ENCODE measurements at places on chromosomes 2 and 18.

GRCh38 chr18:70195852-70196434 is 9.5 kb downstream of the RTTN start:
- DNase-seq: no peak
- peaks cover 23% of the 10 kb centered on the region for H3K4me1 ChIP-seq
- no peaks in the 10 kb centered on the region for H3K27me3 ChIP-seq
- no peak overlapping the region for H3K4me3 ChIP-seq
- H3K27ac ChIP-seq: no peak overlapping the region
- H3K36me3 ChIP-seq: peaks cover 67% of the 10 kb centered on the region

GRCh38 chr2:156673981-156674380 is 237.8 kb downstream of the GPD2 start:
- no peak overlapping the region for H3K4me3 ChIP-seq
- H3K27me3 ChIP-seq: no peaks in the 10 kb centered on the region
- H3K4me1 ChIP-seq: no peaks in the 10 kb centered on the region
- H3K36me3 ChIP-seq: no peaks in the 10 kb centered on the region

- H3K27ac ChIP-seq: peak overlapping the region; percentile 45
- H3K4me1 ChIP-seq: peaks cover 3% of the 10 kb centered on the region
- H3K4me3 ChIP-seq: no peak overlapping the region
- peaks cover 12% of the 10 kb centered on the region for H3K27me3 ChIP-seq
- no peak for DNase-seq
- no peaks in the 10 kb centered on the region for H3K36me3 ChIP-seq
Measured at GRCh38 chr2:101395545-101396315, 8.4 kb upstream of the CREG2 start.

- peaks cover 14% of the 10 kb centered on the region for H3K27me3 ChIP-seq
- H3K4me1 ChIP-seq: no peaks in the 10 kb centered on the region
- DNase-seq: no peak
Measured at GRCh38 chr2:233705911-233706506, 6.7 kb upstream of the UGT1A5 start.

GRCh38 chr2:25671622-25672021 is 1.8 kb downstream of the DTNB start:
- H3K27me3 ChIP-seq: peaks cover 14% of the 10 kb centered on the region
- H3K27ac ChIP-seq: peak overlapping the region; percentile 31
- H3K4me3 ChIP-seq: peak overlapping the region; percentile 79
- H3K4me1 ChIP-seq: peaks cover 34% of the 10 kb centered on the region
- no peaks in the 10 kb centered on the region for H3K36me3 ChIP-seq

GRCh38 chr2:212538305-212539071 is at the start of gene ERBB4:
Gene ERBB4 (minus strand): TSS chr2:212538802. CDS start chr2:212538530, 272 bp downstream.
- H3K4me1 ChIP-seq: peaks cover 12% of the 10 kb centered on the region
- H3K4me3 ChIP-seq: peak within 1 kb of the TSS; percentile 37
- peaks cover 75% of the 10 kb centered on the region for H3K27me3 ChIP-seq
- H3K27ac ChIP-seq: no peak within 1 kb of the TSS

DNA sequence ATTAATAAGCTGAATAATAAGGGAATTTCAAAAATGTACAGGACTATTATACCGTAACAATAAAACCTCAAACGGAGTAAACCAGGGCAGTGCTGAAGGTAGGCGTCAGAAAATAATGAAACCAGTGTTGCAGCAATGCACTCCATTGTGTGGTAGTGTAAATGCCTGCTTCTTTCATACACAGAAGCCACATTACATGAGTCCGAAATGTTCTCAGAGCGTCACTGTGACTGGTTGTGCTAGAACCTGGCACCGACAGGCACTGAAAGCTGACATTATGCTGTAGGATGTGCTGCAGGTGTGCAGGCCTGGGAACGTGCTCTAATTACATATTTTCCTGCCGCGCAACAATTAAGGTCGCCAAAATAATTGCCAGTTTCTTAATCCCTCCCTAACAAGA is 53.3 kb downstream of the ZEB2 start:
- H3K27ac ChIP-seq: no peak overlapping the region
- no peak for DNase-seq
- H3K4me3 ChIP-seq: no peak overlapping the region
- H3K36me3 ChIP-seq: peaks cover 45% of the 10 kb centered on the region
- peaks cover 2% of the 10 kb centered on the region for H3K27me3 ChIP-seq

GRCh38 chr18:34085140-34085739 is 139.5 kb downstream of the NOL4 start:
- no peak for DNase-seq
- H3K4me3 ChIP-seq: no peak overlapping the region
- H3K36me3 ChIP-seq: no peaks in the 10 kb centered on the region
- H3K27ac ChIP-seq: no peak overlapping the region
- no peaks in the 10 kb centered on the region for H3K4me1 ChIP-seq

- DNase-seq: no peak
- no peak overlapping the region for H3K27ac ChIP-seq
- H3K36me3 ChIP-seq: no peaks in the 10 kb centered on the region
Measured at GRCh38 chr2:85744055-85744454, 9.7 kb upstream of the ATOH8 start.

DNA sequence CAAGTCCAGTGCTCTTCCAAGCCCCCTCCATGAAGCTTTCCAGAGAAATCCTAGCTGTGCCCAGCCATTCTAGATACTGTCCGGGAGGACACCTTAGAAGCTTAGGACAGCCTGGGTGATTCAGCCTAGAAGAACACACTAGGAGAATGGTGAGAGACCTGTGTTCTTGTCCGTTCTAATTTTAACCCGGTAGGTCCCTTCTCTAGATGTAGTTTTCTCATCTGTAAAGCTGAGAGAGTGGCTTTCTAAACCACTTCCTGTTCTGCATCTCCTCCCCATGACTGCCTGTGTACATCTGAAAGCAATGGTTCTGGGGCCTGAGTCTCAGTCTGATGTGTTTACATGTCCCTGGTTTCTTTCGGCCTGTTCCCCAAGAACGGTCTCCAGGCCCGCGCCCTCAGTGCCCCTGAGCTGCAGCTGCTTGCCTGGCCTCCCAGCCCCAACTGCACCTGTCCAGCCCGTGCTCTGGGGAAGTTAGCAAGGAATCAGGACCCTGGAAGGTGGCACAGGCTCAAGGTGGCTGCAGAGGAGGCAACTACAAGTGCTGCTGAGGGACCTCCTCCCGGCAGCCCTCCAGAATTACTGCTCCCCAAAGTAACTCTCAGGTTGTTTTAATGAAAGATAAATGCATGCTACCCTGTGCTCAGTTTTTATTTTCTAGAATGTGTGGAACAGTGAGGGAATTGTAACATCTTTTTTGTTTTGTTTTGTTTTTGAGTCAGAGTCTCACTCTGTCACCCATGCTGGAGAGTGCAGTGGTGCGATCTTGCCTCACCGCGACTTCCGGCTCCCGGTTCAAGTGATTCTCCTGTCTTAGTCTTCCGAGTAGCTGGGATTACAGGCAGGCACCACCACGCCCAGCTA is 105.9 kb downstream of the LBH start:
- H3K4me1 ChIP-seq: peaks cover 83% of the 10 kb centered on the region
- peak overlapping the region; percentile 41 for H3K4me3 ChIP-seq
- H3K27ac ChIP-seq: peak overlapping the region; percentile 93
- peaks cover 12% of the 10 kb centered on the region for H3K36me3 ChIP-seq

- no peak overlapping the region for H3K4me3 ChIP-seq
- H3K36me3 ChIP-seq: no peaks in the 10 kb centered on the region
- H3K4me1 ChIP-seq: no peaks in the 10 kb centered on the region
- H3K27me3 ChIP-seq: no peaks in the 10 kb centered on the region
- H3K27ac ChIP-seq: no peak overlapping the region
- no peak for DNase-seq
Measured at GRCh38 chr2:10985260-10985659, 73.5 kb downstream of the KCNF1 start.

- H3K4me1 ChIP-seq: no peaks in the 10 kb centered on the region
- H3K27me3 ChIP-seq: no peaks in the 10 kb centered on the region
- no peak overlapping the region for H3K27ac ChIP-seq
- H3K36me3 ChIP-seq: no peaks in the 10 kb centered on the region
Measured at GRCh38 chr18:78685980-78686530, 293.6 kb upstream of the SALL3 start.

- H3K27ac ChIP-seq: no peak overlapping the region
- H3K36me3 ChIP-seq: peaks cover 1% of the 10 kb centered on the region
- no peak for DNase-seq
- peaks cover 2% of the 10 kb centered on the region for H3K27me3 ChIP-seq
Measured at GRCh38 chr2:24362253-24362652, 1.9 kb upstream of the ITSN2 start.

- no peak for DNase-seq
- peaks cover 38% of the 10 kb centered on the region for H3K4me1 ChIP-seq
- no peaks in the 10 kb centered on the region for H3K27me3 ChIP-seq
Measured at GRCh38 chr2:42183775-42184174, 14.6 kb downstream of the EML4 start.

- peaks cover 2% of the 10 kb centered on the region for H3K27me3 ChIP-seq
- H3K27ac ChIP-seq: peak overlapping the region; percentile 14
- DNase-seq: no peak
Measured at GRCh38 chr18:44723411-44723810, 42.7 kb downstream of the SETBP1 start.

- H3K27me3 ChIP-seq: peaks cover 4% of the 10 kb centered on the region
- H3K27ac ChIP-seq: no peak overlapping the region
- no peak overlapping the region for H3K4me3 ChIP-seq
- H3K4me1 ChIP-seq: no peaks in the 10 kb centered on the region
- peaks cover 3% of the 10 kb centered on the region for H3K36me3 ChIP-seq
- no peak for DNase-seq
Measured at GRCh38 chr2:134333646-134334189, 79.8 kb downstream of the MGAT5 start.

DNA sequence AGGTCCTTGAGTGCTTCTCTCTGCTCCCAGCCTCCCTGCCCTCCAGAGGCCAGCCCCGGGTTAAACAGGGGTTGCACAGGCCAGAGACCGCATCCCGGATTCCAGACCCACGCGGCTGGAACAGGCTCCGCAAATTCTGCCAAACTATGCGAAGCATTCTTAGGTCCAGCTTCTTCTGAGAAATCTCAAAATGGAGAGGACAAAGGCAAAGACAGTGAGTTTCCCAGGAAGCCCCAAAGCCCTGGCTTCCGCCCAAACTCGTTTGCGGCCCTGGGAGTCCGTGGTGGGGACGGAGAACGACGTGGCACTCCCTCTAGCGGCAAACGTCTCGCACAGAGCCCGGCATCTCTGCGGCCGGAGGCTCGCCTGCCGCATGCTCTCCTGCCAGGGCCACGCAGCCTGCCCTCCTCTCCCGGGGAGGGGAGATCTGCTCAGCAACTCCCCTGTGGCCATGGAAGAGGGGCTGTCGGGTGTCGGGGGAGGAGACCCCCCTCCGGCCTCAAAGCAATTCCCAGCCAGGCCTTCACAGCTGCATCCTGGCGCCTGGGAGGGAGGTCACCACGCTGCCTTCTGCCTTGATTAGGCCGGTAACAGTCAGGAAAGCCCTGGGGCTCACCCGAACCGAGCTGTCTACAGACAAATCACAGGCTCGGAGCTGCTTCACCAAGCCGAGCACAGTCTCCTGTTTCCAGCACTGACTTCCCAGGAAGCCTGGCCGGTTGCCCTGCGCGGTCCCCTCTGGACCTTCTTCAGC is 33.4 kb upstream of the KLHL29 start:
- H3K4me1 ChIP-seq: no peaks in the 10 kb centered on the region
- DNase-seq: peak; percentile 42
- H3K27me3 ChIP-seq: peaks cover 23% of the 10 kb centered on the region
- no peaks in the 10 kb centered on the region for H3K36me3 ChIP-seq
- no peak overlapping the region for H3K27ac ChIP-seq

GRCh38 chr18:12929477-12930083 is 18.2 kb upstream of the SEH1L start:
- H3K27me3 ChIP-seq: peaks cover 12% of the 10 kb centered on the region
- no peak for DNase-seq
- no peaks in the 10 kb centered on the region for H3K36me3 ChIP-seq
- H3K27ac ChIP-seq: no peak overlapping the region
- H3K4me3 ChIP-seq: no peak overlapping the region

DNA sequence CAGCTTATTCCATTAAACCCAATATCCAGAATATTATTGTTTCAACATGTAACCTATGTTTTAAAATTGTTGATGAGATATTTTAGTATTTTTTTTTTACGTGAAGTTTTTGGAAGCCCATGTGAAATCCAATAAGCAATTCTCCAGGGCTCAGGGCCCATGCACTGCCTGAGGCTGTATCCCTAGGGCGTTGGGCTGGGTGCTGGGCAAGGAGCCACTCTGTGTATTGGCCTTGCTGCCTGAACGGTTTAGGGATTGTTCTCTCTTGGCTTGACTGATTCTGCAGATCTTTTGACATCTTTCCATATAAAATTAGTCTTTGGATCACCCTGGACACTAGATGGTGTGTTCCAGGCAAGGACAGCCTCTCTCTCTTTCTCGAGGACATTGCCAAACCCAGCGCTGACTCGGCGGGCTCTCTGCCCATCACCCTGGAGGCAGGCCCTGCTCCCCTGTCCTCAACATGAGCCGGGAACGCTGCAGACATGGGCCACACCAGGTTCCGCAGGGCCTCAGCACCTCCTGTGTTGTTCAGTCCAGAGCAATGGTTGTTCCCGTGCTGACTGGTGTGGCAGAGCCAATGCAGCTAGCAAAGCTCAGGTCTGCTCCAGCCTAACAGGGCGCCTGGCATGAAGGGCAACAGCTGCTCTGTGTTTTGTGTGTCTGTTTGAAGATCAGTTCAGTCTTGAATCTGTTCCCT is 163.0 kb downstream of the SEPTIN10 start:
- no peak overlapping the region for H3K4me3 ChIP-seq
- no peaks in the 10 kb centered on the region for H3K36me3 ChIP-seq
- H3K4me1 ChIP-seq: peaks cover 7% of the 10 kb centered on the region
- H3K27ac ChIP-seq: no peak overlapping the region

GRCh38 chr2:18009891-18010290 is 131.4 kb downstream of the KCNS3 start:
- no peak for DNase-seq
- H3K4me3 ChIP-seq: no peak overlapping the region
- H3K27me3 ChIP-seq: no peaks in the 10 kb centered on the region
- H3K27ac ChIP-seq: no peak overlapping the region

DNA sequence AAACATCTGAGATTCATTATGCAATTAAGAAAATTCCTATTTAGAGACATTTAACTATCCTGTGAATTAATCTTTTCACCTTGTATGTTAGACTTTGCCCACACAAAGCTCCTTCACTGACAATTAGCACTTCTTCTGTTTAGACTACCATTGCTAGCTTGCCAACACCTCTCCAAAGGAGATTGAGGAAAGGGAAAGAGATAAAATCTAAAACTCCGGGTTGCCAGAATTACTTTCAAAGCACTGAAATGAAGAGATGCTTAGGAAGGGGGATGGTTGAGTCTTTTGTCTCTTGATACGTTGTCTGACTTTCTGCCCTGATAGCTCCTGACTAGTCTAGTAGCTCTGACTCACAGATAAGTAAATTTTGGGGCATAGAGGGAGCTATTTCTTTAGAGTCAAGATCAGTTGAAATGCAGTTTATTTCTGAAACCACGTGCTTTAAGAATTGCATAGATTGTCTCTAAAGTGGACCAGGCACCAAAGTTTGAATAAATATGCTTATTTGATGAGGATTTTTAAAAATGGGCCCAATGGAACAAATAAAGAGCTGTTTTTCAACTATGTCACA is 74.1 kb upstream of the DSEL start:
- H3K27ac ChIP-seq: no peak overlapping the region
- H3K4me3 ChIP-seq: no peak overlapping the region
- no peak for DNase-seq
- H3K36me3 ChIP-seq: no peaks in the 10 kb centered on the region
- no peaks in the 10 kb centered on the region for H3K27me3 ChIP-seq
- H3K4me1 ChIP-seq: no peaks in the 10 kb centered on the region
